SW 1271 (cell line): ENCODE measurements at places on chromosomes 3 and 15.

- no peak for DNase-seq
Observed at GRCh38 chr3:173007079-173007723, 133.8 kb downstream of the SPATA16 start.

DNA sequence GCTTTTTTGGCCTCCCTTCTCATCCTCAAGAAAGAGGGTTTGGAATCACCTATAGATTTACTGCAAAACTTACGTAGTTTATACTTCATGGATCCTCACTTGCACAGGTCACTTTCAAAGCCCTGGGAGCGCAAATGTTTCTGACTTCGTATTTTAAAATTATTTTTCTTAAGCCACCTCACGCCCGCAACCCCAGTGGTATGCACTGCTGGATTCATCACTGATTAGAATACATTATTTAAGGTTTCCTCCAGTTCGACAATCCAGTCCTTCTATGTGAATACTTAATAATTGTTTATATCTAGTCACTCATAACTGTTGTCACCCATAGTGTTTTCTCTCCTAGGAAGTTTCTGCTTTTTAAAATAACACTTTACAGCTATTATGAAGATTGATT is 339.9 kb downstream of the CHL1 start:
- DNase-seq, result no peak

GRCh38 chr15:83462953-83463433 is 15.9 kb downstream of the SH3GL3 start:
- no peak for DNase-seq

- DNase-seq, result no peak
Observed at GRCh38 chr3:58176827-58177489, 33.8 kb downstream of the DNASE1L3 start.

GRCh38 chr15:48896869-48897814 is 19.2 kb downstream of the EID1 start:
- DNase-seq, result no peak

DNA sequence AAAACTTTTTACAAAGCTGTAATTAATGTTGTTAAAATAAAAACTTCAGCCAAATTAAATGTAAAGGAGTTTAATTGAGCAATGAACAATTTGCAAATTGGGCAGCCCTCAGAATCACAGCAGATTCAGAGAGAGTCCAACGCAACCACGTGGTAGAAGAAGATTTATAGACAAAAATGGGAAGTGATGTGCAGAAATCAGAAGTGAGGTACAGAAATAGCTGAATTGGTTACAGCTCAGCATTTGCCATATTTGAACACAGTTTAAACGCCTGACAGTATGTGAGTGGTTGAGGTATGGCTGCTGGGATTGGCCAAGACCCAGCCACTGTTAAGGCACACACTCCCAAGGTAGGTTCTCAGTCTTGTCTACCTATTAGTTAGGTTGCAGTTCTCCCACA is 14.4 kb upstream of the PLA2G4D start:
- DNase-seq, result no peak

- no peak for DNase-seq
Observed at GRCh38 chr3:117846238-117846637, 1136.7 kb downstream of the TUSC7 start.

- DNase-seq, result no peak
Observed at GRCh38 chr15:72365844-72366243, 10.0 kb downstream of the HEXA start.

- DNase-seq, result no peak
Observed at GRCh38 chr3:33250712-33251111, 26.5 kb upstream of the FBXL2 start.

- DNase-seq, result no peak
Observed at GRCh38 chr3:33139996-33140395, 26.2 kb downstream of the CRTAP start.

GRCh38 chr15:99722406-99722805 is 10.8 kb downstream of the LYSMD4 start:
- no peak for DNase-seq

GRCh38 chr3:53255775-53256703 is at the start of gene TKT:
TKT (minus strand) TSS chr3:53256022; CDS start chr3:53255942, 80 bp downstream.
- DNase-seq, result no peak

- no peak for DNase-seq
Observed at GRCh38 chr3:71269906-71270305, 313.6 kb downstream of the FOXP1 start.

DNA sequence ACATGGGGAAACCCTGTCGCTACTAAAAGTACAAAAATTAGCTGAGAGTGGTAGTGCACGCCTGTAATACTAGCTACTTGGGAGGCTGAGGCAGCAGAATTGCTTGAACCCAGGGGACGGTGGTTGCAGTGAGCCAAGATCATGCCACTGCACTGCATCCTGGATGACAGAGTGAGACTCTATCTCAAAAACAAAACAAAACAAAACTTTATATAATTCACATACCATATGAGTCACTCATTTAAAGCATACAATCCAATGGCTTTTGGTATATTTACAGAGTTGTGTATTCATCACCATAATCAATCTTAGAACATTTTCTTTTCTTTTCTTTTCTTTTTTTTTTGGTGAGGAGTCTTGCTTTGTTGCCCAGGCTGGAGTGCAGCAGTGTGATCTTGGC is 8.7 kb downstream of the PXK start:
- no peak for DNase-seq

GRCh38 chr3:181725830-181726229 is 14.1 kb downstream of the SOX2 start:
- no peak for DNase-seq

GRCh38 chr3:193207290-193208273 is 33.4 kb upstream of the PLAAT1 start:
- no peak for DNase-seq

DNA sequence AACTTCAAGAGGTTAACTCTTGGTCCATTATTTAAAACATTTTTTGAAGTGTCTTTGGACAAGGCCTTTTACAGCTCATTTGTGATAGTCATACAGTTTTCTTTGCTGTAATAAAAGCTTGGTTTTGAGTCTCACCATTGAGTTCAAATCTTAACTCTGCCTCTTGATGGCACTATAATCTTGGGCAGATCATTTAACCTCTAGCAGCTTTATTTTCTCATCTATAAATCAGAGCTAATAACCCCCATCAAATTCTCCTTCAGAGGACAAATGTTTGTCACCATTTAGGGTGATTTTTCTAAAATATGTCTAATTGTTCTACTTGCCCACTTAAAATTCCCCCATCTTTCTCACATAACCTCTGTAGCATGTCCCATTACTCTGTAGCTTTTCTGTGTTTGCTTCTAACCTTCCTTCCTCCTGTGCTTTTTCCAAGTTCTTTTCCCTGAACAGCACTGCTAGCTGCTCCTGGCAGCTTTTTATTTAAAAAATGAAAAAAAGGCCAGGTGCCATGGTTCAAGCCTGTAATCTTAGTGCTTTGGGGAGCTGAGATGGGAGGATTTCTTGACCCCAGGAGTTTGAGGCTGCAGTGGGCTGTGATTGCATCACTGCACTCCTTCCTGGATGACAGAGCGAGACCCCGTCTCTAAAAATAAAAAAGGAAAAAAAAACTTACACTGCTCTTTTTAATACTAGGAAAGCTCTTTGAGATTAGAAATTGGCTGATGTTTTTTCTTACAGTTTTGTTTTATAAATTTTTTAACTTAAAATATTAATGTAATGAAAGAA is 28.5 kb downstream of the UBE2E1 start:
- DNase-seq, result peak; percentile 32

DNA sequence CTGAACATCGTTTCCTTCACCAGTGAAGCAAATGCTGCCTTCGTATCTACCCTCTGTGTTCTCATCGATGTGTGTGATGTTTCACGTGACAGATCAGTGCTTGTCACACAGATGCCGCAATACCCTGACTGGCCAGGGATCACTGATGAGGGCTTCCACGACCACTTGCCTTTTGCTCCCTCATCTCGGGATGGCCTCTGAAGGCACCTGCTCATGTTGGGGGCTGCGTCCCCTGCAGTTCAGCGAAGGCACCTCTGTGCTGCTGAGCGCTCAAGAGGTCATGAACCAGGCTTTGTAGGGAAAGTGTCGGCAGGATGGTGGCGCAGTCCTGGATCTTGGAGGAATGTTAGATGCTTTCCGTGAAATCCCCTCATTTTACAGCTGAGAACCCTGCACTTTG is 79.2 kb upstream of the KLF13 start:
- DNase-seq, result no peak

DNA sequence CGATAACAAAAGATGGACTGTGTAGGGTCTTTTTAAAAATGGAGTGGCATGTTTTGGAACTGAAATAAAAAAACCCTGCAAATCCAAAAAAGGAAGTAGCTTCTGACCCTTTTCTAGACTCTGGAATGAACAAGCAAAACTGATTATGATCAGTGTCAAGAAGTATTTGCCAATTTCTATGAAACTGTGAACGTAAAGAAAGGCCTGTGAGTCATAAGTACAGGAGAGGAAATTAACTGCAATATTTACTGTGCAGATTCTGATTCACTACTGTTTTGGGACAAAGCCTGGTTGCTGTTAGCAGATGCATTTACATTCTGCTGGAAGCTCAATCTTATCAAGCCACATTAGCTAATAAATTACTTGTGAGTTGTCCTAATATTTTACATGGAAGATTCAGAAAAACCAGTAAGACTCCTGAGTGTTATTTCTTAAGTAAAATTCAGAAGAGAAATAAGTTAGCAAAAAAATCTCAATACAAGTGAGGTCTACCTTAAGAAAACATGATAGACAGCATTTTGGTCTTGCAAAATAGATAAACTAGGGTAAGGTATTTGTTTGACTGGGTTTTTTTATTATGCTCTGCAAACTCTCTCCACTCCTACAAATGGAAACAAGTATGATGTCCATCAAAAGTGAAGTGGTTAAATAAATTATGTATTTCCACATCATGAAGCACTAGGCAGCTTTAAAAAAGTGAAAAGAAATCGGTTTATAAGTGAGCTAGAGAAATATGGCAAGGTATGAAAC is 90.2 kb upstream of the LMOD3 start:
- peak; percentile 20 for DNase-seq

DNA sequence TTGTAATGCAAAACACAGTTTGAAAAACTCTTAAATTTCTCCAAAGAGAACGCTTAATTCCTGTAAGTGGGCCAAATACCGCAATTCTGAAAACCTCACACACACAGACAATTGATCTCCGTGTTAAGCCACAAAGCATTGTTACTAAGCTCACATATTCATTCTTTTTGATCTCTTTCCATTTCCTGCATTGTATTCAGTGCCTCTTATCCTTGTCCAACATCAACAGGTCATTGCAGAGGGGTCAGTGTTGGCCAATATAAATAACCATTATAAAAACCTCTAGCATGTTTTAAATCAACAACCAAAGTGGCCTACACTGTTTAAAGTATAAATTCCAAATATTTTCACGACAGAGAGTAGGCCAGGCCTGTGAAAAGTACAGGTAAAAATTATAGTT is 171.1 kb downstream of the PDZRN3 start:
- DNase-seq, result no peak

GRCh38 chr15:96403071-96403470 is 72.6 kb downstream of the NR2F2 start:
- DNase-seq, result no peak

DNA sequence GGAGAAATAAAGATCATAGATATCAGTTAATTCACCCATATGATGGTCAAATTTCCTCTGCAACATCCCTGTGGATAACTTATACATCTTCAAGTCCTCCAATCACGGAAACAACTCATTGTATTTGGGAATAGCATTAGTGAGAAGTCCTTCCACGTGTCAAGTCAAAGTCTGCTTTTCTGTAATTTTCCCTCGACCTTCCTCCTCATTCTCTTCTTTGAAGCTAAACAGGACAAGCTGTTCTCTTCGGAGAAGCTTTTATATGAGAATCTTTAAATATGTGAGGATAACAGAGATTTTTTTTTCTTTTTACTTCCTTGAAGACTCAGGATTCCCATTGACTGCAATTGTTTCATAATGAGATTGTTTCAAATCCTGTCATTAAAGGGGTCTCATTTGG is 230.4 kb downstream of the ZPLD1 start:
- no peak for DNase-seq

GRCh38 chr3:149510480-149510879 is 36.0 kb downstream of the TM4SF4 start:
- DNase-seq, result no peak

DNA sequence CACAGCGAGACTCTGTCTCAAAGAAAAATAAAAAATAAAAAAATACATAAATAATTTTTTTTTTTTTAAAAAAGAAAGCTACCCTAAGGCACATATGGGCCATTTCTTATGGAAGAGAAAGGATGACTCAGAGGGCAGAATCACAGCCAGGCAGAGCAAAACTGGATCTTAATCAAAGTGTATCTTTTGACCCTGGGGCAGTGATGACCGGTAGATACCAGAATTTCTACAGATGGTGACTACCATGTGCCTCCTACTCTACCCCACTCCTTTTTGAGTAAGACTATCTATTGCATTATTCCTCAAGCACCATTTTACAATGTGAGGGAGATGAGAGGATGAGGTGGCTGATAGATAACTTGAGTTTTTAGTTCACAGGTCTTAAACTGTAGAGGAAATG is 26.0 kb downstream of the TARS3 start:
- DNase-seq, result no peak

GRCh38 chr3:190388703-190389102 is 740 bp downstream of the CLDN16 start:
- DNase-seq, result no peak

- no peak for DNase-seq
Observed at GRCh38 chr15:43292375-43293078, 25.8 kb upstream of the TGM5 start.

DNA sequence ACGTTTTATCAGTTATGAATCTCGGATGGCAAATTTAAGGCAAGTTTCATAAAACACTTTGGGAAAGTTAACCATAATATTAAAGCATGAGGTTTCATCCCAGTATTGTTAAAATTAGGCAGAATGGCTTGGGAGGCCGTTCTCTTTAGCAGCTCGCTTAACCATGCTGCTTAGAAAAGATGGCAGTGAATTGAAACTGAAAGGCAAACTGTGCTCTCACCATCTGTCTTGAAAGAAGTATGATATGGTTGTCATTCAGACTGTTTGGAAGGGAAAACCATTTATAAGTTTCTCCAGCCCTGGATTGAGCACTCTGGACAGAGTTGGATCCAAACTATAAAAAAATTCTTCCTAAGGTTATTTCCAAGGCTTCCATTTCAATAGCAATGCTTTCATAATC is 332.3 kb upstream of the SUCLG2 start:
- DNase-seq, result no peak

- no peak for DNase-seq
Observed at GRCh38 chr3:172859041-172859440, 108.5 kb downstream of the ECT2 start.

DNA sequence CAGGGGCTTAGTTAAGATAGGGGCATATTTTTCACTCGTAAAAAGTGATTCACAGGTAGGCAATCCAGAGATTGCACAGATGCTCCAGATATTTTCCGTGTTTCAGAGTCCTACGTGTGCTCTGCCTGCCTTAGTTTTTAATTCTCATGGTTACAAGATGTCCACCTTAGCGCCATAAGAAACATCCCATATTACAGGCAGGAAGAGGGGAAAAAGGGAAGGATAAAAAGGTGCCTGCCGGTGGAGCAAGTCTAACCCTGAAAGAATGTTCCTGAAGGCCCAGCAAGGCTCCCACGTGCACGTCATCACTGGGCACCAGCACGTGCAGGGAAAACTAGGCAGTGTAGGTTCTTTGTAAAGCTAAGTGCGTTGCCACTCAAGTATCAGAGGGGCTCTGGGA is 10.1 kb upstream of the MOBP start:
- DNase-seq, result no peak

GRCh38 chr3:120780977-120781376 is 38.4 kb downstream of the GTF2E1 start:
- DNase-seq, result no peak

- DNase-seq, result no peak
Observed at GRCh38 chr3:66475386-66476020, 25.3 kb downstream of the LRIG1 start.
